Mesothelial cell of epicardium (in vitro differentiated cells): ENCODE measurements at places on chromosomes 6 and 20. TPM values are rescaled to one million over a fixed set of nuclear protein-coding genes. Genes with fewer than 3 reads are reported as not detected.

GRCh38 chr20:20371681-20372080 is 3.8 kb downstream of the INSM1 start:
- no peak for DNase-seq

- no peak for DNase-seq
These were observed 132.0 kb downstream of the CDK19 start for GRCh38 chr6:110683241-110683640.

- no peak for DNase-seq
These were observed 28.3 kb downstream of the SERPINB6 start for GRCh38 chr6:2942914-2943563.

- no peak for DNase-seq
These were observed 280.3 kb upstream of the TCF21 start for GRCh38 chr6:133608620-133609019.

The SGK2 gene
- 7.3 to 10.5 TPM (median 9.9 TPM) in 3 replicates for total RNA-seq
